Adrenal gland (tissue), 19 donors: ENCODE measurements at places on chromosomes 2 and 18. TPM values are rescaled to one million over a fixed set of nuclear protein-coding genes. Genes with fewer than 3 reads are reported as not detected.

GRCh38 chr2:164784376-164784775 is 57.2 kb downstream of the COBLL1 start:
- H3K4me3 ChIP-seq, result no peak overlapping the region
- no peaks in the 10 kb centered on the region for H3K36me3 ChIP-seq
- H3K27ac ChIP-seq, result no peak overlapping the region

DNA sequence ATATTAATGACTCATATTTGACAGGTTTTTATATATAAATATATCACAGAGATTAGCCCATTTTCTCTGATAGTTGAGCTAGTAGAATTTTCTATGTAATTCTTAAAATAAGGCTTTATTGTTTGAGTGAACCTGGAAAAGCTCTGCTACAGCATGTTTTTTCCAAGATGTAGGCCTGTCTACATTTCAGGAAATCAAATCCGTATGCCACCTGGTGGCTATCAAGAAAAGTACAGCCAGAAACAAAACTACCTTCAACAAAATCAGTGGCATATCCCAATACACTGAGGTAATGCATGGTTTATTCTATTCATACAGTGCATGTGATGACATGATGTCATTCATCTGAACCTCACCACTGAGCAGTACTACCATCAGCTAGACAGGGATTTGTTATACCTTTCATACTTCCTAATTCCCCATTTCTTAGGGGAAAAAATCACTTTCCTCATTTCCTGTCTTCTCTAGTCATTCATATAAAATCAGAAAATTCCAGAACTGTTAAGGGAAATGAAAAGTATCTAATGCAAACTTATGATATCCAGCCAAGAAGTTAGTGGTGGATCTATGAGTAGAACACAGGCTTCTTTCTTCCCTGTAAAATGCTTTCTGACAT is 310.4 kb upstream of the SYT4 start:
- no peaks in the 10 kb centered on the region for H3K36me3 ChIP-seq
- no peaks in the 10 kb centered on the region for H3K4me1 ChIP-seq
- H3K27ac ChIP-seq, result no peak overlapping the region
- DNase-seq, result no peak
- no peaks in the 10 kb centered on the region for H3K27me3 ChIP-seq

DNA sequence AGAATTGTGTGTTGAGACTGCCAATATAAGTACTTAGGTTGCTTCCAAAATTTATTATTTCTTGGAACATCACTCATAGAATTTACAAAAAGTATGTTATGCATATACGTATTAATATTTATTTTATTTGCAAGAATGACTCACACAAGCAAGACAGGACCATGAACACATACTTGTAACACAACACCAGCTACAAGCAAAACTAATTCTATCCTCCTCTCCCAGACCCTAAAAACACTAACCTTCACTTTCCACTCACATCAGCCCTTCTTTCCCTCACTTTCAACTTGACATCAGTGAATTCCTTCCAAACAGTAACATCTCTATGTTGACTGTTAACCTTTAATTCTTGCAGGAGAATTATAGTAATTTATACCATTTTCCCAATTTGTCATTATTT is 24.3 kb downstream of the OSBPL1A start:
- DNase-seq, result no peak
- H3K27me3 ChIP-seq, result no peaks in the 10 kb centered on the region
- H3K4me1 ChIP-seq, result no peaks in the 10 kb centered on the region
- no peak overlapping the region for H3K4me3 ChIP-seq
- no peaks in the 10 kb centered on the region for H3K36me3 ChIP-seq
- no peak overlapping the region for H3K27ac ChIP-seq

CYBRD1 gene
- 67.9 TPM for polyA plus RNA-seq

DNA sequence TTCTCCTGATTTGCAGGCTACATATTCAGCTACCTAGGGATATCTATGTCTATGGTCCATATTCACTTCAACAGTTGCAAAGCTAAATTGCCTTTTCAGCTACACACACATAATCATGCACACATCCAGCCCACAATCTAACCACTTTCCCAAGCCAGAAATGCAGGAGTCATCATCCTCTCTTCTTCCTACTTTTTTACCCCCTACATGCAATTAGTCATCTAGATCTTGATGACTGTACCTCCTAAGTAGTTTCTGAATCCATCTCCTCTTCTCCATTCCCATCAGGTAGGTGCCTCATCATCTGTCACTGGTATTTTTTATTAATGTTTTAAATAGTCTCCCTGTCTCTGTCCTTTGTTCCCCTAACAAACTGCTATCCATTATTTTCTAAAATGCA is 23.7 kb upstream of the SPRED2 start:
- H3K36me3 ChIP-seq, result no peaks in the 10 kb centered on the region
- no peaks in the 10 kb centered on the region for H3K4me1 ChIP-seq
- no peak overlapping the region for H3K4me3 ChIP-seq
- no peak for DNase-seq

STARD6 gene
- polyA plus RNA-seq, result not detected

PASK gene
- polyA plus RNA-seq, result 4.2 TPM

EPHA4 gene
- 3.8 TPM for polyA plus RNA-seq

GLI2 gene
- polyA plus RNA-seq, result 0.51 TPM

SLC30A3 gene
- 1.3 TPM for polyA plus RNA-seq
